ENCODE measurements at places on chromosomes 11 and 22.

DNA sequence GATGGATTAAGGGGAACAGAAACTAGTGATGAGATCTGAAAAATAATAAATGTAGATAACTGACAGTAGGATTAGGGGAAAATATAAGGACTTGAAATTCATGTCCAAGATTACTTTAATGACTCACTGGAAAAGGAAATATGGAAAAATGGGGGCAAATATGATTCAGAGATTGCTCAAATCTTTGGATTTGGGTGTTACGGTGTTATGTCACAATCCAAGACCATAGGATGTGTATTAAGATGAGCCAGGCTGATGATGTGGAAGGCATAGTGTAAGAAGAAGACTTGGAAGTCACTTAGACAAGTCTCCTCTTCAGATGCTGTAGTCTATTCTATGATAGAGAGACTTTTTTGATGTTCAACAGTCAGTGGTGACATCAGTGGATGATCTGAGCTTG, 323.7 kb downstream of the LUZP2 start:
- DNase-seq = no peak

GRCh38 chr11:19680829-19681368, 31.7 kb upstream of the NAV2 start:
- DNase-seq = no peak

- no peak for DNase-seq
These were observed 21.2 kb upstream of the BDNF start for GRCh38 chr11:27721264-27722116.

DNA sequence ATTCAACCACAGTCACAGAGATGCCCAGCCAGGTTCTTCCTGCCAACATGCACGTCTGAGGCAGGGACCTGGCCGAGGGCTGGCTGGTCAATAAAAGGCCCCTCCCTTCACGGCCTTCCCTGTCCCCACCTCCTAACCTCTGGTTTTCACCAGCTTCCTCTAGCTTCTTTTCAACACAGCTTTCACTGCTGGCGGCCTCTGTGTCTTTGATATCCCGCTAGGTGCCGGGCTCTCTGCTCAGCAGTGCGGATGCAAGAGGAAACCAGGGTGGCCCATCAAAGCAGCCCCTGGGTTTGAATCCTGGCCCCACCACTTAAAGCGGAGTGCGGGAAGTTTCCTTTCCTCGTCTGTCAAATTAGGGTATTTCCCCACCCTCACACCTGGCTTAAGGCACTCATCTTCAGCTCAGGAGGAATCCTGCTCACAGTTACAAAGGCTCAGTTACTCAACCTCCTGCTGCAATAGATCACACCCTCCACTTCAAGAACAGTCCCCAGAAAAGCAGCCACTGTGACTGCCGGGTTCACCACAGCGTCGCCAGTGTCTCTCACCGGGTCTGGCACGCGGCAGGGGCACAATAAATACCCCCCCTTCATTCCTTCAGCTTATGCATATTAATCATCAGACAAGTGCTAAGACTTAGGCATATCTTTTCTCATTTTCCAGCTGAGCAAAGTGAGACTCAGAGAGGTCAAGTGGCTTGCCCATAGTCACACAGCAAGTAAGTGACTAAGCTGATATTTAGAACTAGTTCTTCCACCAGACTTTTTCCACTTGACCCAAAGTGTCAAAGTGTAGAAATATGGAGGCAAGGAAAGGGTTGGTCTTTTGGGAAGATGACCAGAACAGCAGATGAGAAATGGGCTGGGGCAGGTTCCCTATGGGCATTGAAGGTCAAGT, 45.7 kb downstream of the TXN2 start:
- peak; percentile 39 for DNase-seq

DNA sequence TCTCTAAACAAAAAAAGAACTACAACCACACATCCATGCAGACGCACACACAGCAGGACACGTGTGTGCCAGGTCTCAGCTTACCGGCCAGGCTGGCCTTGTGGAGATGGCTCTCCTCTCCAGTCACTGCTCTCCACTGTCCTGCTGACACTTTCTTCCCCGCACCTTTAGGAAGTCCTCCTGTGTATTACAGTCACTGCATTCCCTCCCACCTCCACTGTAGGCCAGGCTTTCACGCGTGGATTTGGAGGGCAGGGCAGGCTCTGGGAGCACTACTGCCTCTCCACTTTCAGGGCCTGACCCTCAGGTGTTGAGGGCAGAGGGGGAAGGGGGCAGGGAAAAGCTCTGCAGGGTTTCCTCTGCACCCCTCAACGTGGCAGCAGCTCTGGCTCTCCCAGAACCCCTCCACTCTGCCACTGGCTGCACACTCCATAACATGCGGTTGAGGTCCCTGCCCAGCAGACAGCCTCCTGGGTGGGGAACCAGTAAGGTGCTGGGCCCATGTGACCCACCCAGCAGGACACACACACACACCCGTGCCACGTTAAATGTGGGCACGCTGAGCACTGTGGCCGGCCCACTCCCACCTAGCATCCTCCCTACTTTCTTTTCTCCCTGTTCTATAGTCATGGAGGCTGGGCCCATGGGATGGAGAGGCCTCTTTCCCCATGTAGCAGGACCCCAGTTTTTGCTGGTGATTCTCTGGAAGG, 107.0 kb upstream of the PITPNB start:
- DNase-seq = no peak

GRCh38 chr22:19868773-19869471, 14.2 kb upstream of the GNB1L start:
- DNase-seq = no peak

DNA sequence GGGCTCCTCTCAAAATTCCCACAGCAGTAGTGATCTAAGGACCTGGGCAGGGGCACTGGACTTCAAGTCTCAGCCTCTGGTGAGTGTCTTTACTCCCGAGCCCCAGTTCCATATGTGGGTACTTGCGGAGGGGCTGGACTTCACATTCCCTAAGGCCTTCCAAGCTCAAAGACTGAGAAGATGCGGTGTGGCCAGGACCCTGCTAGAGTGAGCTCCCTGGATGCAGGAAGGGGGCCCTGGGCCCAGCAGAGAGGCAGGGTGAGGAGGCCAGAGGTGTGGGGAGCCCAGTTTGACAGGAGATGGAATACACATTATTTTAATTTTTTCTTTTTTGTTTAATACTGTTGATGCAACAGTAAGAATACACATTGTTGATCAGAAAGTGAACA, 83.7 kb downstream of the IGLL1 start:
- no peak for DNase-seq

Data from activated naive CD8-positive, alpha-beta T cell treated with anti-CD3 and anti-CD28 coated beads, Interleukin-2, amount 50 U/mL, for 16 hours (primary cell).